ENCODE measurements at places on chromosomes 5 and 9.

GRCh38 chr5:84564321-84565075, 179.8 kb upstream of the EDIL3 start:
- DNase-seq, result no peak

DNA sequence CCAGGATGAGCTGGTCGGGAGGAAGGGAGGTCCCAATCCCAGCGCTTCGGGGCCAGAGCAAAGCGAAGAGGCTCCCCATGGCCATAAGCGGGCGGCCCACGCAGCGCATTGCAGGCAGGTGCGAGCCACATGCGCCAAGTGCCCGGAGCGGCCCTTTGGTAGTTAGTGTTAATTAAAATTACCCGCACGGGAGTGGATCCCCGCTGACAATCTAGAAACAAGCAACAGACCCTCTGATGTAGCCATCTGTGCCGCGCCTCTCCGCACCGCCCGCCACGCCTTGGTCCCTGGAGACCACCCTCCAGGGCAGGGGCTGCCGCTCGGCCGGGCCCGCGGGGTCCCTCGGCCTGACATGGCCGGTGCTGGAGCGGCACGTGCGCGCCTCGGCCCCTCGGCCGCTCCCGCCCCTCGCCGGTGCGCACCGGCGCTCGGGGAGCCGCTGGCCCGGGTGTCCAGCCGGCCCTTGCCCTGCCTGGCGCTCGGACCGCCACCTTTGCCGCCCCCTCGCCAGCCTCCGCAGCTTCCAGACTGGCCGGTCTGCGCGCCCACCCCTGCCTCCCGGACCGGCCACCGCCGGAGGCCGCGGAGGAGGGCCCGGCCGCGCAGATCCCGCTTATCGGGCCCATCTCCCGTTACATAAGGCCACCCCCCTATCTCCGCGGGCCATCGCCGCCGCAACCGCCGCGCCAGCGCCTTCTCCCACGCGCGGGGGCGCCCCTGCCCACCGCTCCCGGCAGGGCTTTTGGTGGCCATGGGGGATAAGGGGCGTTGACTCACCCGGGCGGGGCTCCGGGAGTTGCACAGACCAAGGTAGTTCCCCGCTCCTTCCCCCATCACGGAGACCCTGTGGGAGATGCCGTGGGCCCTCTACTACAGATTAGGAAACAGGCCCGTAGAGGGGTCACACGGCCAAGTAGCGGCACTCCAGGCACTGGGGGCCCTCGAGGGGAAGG, 1.9 kb upstream of the IL13 start:
- no peak for DNase-seq

GRCh38 chr5:141807732-141808131, 70.5 kb downstream of the PCDH1 start:
- DNase-seq, result no peak

GRCh38 chr5:159182691-159183090, 26.7 kb downstream of the RNF145 start:
- no peak for DNase-seq

DNA sequence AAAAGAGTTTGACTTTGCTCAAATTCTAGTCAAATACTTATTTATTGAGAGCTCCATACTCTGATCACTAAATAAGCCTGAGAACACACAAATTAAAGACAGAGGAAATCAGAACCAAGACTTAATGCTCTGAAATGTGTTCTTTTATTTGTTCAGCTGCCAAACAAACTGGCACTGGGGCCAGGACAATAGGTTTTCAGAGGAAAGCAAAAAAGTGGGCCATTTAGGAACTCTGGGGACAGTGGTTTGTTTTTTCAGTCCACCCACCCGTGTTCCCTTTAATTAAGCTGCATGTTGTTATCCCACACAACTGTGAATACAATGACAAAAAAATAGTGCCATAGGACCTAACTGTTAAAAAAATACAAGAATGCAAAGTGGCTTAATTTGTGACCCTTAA, 95.4 kb upstream of the RETREG1 start:
- no peak for DNase-seq

- DNase-seq, result no peak
Measured at GRCh38 chr5:157063776-157064430, 5.0 kb upstream of the HAVCR1 start.

DNA sequence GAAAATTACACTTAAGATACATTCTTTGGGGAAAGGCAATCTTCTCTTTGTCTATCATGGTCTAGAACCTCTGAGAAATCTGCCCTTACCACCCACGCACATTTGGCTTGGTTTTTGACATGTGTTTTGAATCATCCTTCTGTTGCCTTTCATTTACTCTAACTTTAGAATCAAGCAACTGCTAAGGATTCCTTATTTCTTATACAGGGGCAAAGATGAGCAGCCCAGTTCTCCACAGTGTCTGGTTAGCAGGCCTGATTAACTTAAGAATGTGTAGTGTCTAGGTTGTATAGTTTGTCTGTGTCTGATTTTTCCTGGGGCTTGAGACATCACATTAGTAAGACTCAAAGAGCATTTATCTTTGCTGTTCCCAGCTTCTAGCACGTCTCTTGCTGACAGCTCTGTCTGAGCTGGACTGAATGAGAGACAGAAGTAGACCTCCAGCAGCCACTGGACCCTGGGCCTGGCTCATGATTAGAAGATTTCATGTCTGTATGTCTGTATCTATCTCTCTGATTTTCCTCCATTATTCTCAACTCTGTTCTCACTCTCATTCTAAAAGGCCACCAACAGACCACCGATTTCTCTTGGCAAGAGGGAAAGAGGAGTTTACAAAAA, 31.8 kb upstream of the PCA3 start:
- DNase-seq, result no peak

DNA sequence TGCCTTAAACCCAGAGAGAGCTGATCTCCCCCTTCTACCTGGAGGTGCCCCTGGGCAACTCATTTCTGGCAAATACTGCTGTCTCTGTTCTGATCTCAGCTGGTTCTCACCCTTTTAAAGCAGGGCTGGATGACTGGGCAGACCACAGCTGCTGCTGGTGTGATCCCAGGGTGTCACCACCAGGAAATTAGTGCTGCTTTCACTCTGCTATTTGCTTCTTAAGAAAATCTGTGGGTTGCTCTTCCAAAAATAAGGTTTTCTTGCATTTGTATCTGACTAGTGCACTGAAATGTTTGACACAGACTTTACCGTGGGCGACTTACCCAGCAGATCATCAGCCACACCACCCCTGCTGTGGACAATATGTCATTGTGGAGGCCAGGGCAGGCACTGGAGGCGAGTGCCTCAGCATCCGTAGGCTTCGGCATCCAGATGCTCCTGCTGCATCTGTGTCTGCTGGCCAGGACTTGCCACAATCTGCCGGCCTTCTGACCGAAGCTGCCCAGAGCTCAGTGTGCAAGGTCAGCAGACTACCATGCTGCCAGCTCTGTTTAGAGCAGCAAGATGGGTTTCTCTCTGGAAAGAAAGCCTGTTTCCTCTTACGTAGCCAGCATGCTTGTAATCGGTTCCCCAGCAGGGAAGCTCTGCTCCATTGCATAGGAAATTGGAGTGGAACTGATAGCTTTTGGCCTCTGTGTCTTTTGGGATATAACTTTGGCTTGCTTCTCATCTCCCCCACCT, 13.6 kb downstream of the ARHGAP26 start:
- no peak for DNase-seq

DNA sequence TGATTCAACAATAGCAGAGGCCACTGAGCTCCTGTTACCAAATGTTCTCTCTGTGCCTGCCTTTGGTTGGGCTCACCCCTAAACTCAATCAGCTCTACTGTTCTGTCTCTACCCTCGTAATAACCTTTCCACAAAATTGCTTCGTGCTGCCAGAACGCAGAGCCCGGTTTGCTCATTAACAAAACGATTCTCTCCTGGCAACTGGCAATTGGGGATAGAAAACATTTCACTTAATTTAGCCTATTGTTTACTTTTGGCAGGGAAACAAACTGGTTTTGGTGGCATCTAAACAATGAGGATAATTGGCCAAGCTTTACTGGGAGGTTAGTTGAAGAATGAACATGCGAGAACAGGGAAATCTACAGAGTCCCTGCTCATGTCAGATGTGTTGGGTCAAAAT, 56.6 kb downstream of the SLC28A3 start:
- no peak for DNase-seq

DNA sequence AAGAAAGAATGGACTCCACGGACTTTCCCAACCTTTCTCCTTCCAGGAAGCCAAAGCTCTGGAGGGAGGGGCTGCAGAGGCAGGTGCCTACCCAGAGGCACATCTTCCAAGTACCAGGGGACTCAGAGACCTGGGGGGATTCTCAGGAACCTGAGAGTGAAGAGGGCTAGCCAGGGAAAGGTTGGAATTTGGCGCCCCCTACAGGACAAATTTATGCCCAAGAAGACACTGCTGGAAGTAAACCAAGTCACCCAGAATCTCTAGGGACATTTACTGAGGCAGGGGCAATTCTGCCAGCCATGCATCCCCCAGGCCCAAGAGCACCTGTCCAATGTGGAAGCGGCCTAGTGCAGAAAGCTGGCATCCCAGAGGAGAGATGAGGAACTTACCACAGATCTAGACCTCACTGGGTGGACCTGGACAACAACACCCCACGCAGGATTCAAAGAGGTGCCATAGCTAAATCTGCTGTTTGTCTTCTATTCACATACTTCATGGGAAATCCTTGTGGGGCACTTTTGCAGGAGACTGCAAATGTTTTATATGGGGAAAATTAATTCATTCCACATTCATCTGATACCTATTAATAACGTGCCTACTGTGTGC, 25.9 kb upstream of the IDNK start:
- peak; percentile 41 for DNase-seq

DNA sequence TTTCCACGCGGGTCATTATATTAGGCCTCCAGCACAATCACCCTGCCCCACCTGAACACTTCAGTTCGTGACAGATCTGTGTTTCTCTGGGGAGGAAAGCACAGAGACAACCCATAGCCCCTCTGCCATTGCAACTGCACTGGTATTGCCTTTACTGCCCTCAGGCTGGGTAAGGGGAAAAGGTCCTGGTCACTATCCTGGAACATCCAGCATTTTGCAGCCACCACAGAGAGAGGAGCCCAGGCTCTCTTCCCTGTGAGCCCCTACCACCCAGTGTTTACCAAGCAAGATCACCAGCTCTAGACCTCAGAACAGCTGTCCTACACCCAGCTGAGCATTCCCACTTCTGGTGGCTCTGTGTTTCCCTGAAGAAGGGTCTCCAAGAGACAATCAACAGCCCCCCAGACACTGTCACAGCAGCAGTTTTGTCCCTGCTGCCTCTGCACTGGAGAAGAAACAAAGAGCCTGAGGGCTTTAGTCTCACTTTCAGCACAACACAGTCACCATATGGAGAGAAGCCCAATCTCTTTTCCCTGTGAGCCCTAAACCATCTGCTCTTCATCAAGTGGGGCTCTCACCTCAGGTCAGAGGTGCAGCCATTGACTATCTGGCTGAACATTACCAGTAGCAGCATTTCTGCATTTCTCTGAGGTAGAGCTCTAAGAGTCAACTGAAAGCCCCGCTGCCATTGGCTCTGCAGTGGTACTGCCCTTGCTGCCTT, 655.2 kb upstream of the FAM174A start:
- DNase-seq, result no peak

DNA sequence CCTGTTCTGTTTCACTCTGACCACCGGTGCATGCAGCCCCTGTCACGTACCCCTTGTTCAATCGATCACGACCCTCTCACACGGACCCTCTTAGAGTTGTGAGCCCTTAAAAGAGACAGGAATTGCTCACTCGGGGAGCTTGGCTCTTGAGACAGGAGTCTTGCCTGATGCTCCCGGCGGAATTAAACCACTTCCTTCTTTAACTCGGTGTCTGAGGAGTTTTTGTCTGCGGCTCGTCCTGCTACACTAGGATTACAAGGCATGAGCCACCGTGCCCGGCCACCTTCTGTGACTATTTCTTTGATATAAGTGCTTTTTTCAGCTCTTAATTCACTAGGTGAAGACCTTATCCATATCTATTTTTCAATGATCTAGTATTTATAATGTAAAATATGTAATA, 167.5 kb downstream of the TTC39B start:
- DNase-seq, result no peak

- DNase-seq, result no peak
Measured at GRCh38 chr9:112489039-112489546, 2.5 kb downstream of the KIAA1958 start.

- no peak for DNase-seq
Measured at GRCh38 chr5:67809589-67809988, 406.0 kb upstream of the PIK3R1 start.

GRCh38 chr5:135437796-135438560, 9.2 kb downstream of the DCANP1 start:
- no peak for DNase-seq

- DNase-seq, result no peak
Measured at GRCh38 chr9:85541876-85542275, 199.9 kb downstream of the AGTPBP1 start.

GRCh38 chr9:81374459-81375186, 314.7 kb downstream of the TLE1 start:
- DNase-seq, result no peak

GRCh38 chr5:116410336-116410890, 164.2 kb downstream of the SEMA6A start:
- no peak for DNase-seq

- DNase-seq, result no peak
Measured at GRCh38 chr9:5443850-5444249, 6.1 kb upstream of the PLGRKT start.

DNA sequence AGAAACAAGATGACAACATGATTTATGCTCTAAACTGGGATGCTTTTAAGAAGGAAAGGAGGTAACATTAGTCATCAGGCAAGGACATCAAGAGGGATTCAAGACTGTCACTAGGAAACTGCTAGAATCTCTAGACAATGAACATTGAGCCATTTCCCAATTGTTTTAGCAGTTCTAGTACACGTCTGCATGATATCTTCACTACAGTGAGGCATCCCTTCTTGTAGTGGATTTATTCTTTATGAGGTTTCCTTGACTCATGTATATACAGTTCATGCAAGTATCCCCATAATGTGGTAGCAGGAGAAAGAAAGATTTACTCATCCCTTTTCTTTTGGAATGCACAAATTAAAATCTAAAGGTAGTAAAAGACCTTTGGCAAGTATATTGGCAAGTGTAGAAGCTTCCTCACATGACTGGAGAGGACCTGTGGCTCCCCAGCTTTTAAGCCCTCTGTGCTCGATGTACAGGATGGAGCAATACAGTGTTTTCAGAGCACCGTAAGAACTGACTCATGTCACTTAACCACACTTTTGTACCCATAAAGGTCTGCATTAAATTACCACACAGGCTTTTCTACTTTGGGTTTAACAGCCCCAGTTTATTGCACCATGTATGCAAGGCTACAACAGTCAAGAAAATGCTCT, 335.9 kb downstream of the SEMA5A start:
- DNase-seq, result no peak

DNA sequence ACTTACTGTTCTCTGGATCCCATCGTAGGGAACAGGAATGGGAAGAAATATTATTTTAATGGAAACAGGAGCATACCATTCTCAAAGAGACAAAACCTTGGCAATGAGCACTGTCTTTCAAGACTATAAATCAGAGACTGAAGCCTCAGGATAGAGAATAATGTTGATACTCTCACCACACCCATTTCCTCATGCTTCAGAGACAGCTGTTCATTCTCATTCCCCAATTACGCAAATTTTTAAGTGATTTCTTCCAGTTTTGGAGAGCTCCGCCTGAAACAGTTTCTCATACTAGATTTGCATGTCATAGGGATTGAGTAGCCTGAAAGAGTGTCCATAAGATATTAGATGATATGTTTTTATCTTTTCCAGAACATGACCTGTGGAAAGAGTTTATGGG, 290.5 kb upstream of the RASA1 start:
- DNase-seq, result no peak

- DNase-seq, result no peak
Measured at GRCh38 chr5:3428334-3428733, 167.3 kb upstream of the IRX1 start.

GRCh38 chr5:76277736-76278135, 125.3 kb upstream of the IQGAP2 start:
- no peak for DNase-seq

GRCh38 chr9:1980387-1980786, 34.8 kb upstream of the SMARCA2 start:
- no peak for DNase-seq

Measured in CD4-positive, CD25-positive, alpha-beta regulatory T cell (primary cell).